ENCODE measurements at places on chromosomes 2 and 18.

- DNase-seq = no peak
Observed at GRCh38 chr18:10863026-10863425, 286.3 kb downstream of the PIEZO2 start.

- DNase-seq = no peak
Observed at GRCh38 chr2:196383799-196384198, 212.4 kb upstream of the STK17B start.

DNA sequence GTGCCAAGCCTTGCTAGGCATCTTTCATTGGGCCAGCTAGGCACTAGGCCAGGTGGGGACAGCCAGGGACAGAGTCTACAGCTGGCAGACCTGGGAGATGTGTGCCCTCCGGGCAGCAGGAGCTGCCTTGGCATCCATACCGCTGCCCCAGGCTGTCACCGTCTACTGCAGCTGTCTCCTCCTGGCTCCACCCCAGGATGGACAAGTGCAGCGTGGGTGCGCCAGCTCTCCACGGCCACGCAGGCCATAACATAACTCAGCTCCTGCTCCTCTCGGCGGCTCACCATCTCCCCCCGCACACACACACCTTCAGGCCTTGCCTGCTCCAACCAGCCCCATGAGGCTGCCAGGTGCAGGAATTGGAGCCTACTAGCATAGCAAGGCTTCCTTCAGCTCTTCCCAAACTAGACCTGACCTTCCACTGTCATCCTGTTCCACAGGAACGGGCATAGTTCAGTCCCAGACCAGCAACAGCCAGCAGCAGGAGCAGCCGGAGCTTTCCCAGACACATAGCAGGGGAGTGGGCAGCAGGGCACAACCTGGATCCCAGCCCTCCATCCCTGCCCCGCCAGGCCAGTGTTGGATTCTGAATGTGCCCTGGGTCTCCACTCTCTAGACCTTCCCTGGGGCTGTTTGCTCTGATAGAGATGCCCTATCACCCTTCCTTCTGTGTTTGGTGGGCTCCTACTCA, 2.5 kb upstream of the ADRA2B start:
- DNase-seq = no peak

DNA sequence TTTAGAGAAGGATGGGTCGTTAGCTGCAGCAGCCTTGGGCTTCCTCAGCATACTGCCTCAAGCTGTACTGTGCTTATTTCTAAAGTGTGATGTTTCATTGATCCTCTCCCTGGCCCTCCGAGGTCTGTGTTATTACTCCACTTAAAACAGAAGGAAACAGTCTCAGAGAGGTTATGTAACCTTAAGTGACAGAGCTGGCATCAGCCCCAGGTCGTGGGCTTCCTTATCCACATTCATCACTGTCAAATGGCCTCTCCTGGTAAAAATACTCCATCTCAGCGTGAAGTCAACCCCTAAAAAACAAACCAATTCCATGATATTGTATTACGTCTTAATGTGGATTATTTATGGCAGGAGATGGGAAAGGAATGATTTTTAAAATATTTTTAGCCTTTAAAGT, 153.3 kb upstream of the NOSTRIN start:
- no peak for DNase-seq

- DNase-seq = no peak
Observed at GRCh38 chr2:27199241-27199640, 12.6 kb upstream of the ATRAID start.

GRCh38 chr2:207434899-207435465, 94.8 kb upstream of the CREB1 start:
- DNase-seq = no peak

DNA sequence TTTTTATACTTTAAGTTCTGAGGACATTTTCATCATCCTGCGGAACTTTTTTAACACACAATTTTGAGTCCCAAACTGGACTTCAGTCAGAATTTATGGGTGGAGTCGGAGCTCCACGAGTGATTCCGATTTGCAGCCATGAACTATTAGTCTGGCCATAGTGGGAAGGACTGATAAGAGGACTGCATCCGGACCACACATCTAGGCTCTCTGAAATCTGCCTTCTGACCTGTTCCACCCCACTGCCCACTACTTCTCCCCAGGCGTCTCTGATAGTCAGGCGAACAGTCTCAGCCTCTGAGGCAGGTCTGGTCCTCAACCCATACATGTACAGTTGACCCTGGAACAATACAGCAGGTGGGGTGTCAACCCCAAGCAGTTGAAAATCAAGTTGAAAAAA, 5.2 kb downstream of the MRPL35 start:
- no peak for DNase-seq

GRCh38 chr2:128808462-128809258, 490.0 kb upstream of the HS6ST1 start:
- DNase-seq = no peak

DNA sequence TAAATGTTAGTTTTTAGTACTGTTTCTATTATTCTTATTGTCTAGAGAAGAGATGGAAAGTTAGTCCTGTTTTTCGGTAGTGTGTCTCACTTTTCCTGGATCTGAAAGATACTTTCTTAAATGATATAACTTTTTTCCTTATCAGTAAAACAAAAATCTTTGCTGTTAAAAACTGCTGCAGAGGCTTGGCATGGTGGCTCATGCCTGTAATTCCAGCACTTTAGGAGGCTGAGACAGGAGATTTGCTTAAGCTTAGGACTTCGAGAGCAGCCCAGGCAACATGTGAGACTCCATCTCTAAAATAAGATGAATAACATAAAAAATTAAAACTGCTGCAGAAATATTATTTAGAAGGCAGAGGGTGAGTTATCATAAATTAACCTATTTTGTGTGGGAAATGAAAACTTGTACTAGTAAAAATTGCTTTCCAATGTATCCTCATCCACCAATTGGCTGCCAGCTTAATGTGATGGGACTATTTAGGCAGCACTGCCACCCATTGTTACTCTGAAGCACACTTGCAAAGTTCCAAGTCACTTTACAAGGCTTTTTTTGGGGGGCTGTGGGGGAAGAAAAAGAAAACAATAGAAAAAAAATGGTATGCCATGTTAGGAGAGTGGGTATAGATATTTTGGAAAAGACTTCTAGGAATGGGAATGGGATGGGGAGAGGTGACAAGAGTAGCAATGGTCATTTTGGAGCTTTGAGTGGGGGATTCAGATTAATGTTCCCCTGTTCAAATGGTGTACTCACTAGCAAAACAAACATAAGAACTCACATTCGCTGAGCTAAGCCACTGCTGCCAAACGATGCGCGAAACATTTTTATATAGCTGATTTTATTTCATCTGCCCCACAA, 62.7 kb downstream of the MEIS1 start:
- peak; percentile 19 for DNase-seq

- peak; percentile 45 for DNase-seq
Observed at GRCh38 chr2:218876562-218877219, 4.0 kb upstream of the WNT10A start.

- DNase-seq = no peak
Observed at GRCh38 chr2:216149741-216150140, 40.6 kb downstream of the XRCC5 start.

- no peak for DNase-seq
Observed at GRCh38 chr18:13107074-13107473, 111.5 kb upstream of the LDLRAD4 start.

GRCh38 chr2:163974766-163975165, 239.0 kb upstream of the FIGN start:
- DNase-seq = no peak

Data from hippocampal formation (tissue), 2 donors.